ENCODE measurements at places on chromosomes 16 and 17.

DNA sequence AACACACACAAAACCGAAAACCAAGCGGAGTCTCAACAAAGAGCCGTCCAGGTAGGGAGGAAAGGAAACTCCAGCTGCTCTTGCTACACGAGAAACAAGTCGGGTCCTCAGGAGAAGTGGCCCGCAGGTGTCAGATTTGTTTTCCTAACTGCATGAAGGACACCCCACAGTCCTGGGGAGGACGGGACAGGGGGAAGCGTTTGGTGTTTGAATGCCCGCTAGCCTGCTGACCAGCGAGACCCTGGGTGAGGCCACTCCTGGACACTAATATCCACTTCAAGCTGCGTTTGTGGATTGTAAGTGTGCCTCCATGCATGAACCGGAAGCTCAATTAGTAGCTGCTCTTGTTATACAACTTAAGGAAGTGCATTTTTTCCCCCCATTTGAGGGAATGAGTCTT lies 299.5 kb downstream of the MAF start:
- no peak for DNase-seq

GRCh38 chr17:63488851-63489250 lies 12.0 kb downstream of the ACE start:
- no peak for DNase-seq

DNA sequence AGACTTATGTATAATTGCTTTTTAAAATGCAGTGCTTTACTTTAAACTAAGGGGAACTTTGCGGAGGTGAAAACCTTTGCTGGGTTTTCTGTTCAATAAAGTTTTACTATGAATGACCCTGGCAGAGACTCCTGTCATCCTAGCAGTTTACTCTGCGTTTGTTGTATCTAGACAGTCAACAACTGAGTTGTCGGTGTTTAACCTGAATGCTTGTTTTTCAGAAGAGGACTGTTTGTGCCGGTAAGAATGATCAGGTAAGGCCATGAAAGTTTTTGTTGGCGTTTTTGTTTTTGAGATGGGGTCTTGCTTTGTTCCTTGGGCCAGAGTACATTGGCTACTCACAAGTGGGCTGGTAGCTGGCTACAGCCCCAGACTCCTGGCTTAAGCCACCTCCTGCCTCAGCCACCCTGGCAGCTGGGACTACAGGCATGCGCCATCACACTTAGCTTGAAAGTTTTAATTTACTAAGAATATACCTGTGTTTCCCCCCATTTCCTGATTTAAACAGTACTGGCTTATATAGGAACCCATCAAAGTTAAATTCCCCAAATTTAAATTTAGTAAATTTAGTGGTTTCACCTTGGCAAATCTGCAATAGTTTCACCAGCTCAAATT lies 11.9 kb downstream of the HERPUD1 start:
- DNase-seq: no peak

GRCh38 chr17:205817-206216 lies 24.4 kb upstream of the DOC2B start:
- no peak for DNase-seq

DNA sequence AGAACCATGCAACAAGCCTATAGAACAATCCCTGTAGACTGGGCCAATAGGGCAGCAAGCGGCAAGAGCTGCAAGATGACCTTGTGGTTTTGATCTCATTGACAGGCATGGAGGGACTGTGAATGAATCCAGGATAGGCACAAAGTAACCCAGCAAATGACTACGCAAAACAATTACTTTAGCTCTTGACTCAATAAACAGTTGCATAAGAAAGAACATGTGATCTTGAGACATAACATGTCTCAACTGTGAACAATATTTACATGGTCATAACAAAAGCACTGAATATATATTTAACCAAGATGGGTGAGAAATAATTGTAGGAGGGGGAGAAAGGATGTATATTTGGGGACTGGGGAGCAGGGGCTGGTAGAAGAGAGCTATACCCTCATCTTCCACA lies 313.7 kb upstream of the CDH5 start:
- no peak for DNase-seq

- DNase-seq: no peak
Measured at GRCh38 chr16:5642011-5642410, 544.4 kb upstream of the EEF2KMT start.

DNA sequence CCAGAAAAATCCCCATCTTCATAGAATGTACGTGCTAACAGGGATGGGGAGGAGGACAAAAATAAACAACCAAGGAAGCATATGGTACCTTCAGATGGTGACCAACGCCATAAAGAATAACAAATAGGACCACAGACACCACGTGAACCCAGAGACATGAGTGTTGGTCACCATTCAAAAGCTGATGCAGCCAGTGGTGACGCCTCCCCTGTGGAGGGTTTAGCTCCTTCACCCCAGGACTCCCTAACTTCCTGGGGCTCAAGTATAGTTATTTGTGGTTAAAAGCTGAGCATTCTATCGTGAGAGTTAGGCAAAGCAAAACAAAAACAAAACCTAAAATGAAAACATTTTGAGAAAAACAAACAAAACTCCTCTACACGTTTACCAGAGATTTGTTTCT lies 184.7 kb downstream of the SOX9 start:
- DNase-seq: no peak

DNA sequence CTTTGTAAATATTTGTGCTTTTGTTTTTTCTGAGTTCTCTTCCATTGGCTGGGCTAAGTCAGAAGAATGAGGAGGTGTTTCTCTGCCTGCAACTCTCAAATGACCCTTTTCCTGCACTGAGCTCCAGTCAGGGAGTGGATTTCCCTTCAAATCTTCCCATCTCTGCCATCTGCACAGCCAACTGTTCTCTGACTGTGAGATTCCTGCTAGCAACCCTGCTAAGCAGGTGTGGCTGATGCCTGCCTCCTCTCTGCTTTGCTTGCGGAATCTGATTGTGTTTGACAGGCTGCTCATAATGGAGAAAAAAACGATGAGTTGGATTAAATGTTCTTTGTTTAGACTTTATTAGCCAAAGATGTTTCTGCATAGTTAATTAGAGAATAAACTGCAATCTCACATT lies 519.8 kb downstream of the TMEM114 start:
- no peak for DNase-seq
